ENCODE measurements at places on chromosomes 6 and 20.

- DNase-seq: peak; percentile 31
Measured at GRCh38 chr6:43368259-43369160, 937 bp downstream of the ZNF318 start.

GRCh38 chr6:37308069-37308815 is 45.5 kb upstream of the RNF8 start:
- no peak for DNase-seq

DNA sequence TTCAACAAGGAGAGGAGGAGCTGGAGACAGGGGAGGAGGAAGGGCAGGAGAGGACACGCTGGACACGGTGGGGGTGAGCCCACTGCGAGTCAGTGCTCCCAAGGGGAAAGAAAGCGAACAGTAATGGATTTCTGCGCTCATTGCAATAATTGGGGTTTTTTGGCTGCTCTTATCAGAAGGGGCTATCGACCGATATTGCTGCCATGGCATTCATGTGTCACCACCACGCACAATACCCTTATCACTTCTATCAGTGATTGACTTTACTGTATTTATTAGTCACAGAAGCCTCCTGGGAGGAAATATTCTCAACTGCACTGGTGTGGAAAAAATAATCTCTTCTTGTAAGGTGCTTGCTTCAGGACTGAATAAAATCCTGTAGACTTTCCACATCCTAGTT is 55.8 kb downstream of the CEP43 start:
- DNase-seq: no peak

DNA sequence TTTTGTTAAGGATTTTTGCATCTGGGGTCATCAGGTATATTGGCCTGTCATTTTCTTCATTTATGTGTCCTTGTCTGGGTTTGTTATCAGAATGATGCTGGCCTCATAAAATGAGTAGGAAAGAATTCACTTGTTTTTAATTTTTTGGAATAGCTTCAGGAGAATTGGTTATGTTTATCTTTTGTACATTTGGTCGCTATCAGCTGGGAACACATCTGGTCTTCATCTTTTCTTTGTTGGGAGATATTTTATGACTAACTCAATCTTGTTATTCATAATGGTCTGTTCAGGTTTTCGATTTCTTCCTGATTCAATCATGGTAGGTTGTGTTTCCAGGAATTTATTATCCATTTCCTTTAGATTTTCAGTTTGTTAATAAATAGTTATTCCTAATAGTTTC is 207.5 kb upstream of the ASCC3 start:
- DNase-seq: no peak

GRCh38 chr20:52748285-52748932 is 223.7 kb upstream of the TSHZ2 start:
- DNase-seq: no peak
